COR-L47 (cell line): ENCODE measurements at places on chromosomes 3 and 15.

GRCh38 chr3:14378415-14378814 lies 24.0 kb upstream of the SLC6A6 start:
- DNase-seq: no peak

GRCh38 chr3:134132961-134133360 lies 103.2 kb upstream of the SLCO2A1 start:
- no peak for DNase-seq

DNA sequence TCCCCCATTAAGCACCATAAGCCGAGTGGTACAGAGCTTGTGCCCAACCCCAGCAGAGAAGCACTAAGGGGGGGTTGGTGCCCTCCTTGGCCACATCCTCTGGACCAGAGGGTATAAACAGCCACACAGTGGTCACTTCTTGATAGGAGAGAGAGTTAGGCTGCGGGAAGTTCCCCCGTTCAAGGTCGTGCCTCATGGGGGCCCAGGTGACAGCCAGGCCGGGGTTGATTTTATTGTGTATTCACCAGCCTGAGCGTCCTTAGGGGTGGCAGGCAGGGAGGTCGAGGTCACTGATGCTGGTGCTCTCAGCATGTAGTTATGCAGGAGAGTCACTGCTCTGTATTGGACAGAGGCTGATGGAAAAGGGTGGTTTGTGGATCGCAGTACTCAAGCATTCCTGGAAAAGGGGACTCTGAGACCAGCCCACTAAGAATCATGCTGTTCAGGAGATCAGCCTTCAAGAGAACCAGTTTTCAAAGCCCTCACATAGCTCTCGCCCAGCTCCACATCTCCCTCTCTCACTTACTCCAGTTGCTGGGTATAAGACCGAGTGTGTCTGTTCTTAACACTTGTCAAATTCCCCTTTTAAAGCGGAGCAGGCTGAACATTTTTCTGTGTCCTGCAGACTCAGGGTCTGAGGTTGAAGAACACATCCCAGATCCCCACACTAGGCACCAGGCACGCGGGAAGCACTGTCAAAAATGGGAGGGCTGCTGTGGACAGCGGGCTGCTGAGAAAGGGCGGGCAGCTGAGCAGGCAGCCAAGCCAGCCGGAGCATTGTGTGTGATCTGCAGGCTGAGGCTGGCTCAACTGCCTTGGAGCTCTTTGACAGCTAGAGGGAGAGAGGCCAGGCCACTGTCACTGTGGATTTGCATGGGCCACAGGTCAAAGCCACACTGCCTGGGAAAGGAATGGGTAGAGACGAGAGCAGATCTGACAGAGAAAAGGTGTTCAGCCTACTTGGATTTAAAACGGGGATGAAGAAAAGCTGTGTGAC lies 279.3 kb upstream of the LRRFIP2 start:
- no peak for DNase-seq

DNA sequence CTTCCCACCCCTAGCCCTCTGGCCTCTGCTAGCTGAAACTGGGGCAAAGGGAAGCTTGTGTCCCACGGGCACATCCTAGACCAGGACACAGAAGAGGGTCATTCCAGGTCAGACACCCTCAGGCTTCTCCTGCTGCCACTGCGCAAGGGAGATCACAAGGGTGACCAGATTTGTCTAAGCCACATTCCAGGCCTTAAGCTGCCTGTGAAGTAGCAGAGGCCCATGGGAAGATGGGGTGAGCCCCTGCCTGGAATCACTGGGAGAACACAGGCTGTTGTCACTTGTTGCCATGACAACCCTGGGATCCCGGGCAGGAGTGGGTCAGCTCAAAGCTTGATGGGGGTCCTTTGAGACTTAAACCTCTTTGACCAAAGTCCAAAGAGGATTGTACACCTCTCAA lies 10.8 kb downstream of the STRA6 start:
- DNase-seq: no peak

DNA sequence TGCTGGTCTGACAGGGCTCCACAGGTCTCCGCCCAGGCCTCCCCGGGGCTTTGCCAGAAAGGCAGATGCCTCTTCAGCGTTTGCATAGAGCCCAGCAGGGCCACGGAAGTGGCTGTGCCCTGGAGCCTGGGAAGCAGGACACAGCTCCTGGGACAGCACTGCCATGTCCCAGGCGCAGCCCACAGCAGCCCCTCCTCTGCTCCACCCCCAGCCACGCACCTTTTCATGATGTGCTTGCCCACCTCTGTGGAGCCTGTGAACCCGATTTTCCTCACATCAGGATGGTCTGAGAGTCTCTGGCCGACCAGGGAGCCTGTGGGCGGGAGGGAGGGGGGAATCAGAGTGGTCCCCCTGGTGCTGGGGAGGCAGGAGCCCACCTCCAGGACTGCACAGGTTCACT lies 33.9 kb upstream of the SLC41A3 start:
- DNase-seq: no peak

DNA sequence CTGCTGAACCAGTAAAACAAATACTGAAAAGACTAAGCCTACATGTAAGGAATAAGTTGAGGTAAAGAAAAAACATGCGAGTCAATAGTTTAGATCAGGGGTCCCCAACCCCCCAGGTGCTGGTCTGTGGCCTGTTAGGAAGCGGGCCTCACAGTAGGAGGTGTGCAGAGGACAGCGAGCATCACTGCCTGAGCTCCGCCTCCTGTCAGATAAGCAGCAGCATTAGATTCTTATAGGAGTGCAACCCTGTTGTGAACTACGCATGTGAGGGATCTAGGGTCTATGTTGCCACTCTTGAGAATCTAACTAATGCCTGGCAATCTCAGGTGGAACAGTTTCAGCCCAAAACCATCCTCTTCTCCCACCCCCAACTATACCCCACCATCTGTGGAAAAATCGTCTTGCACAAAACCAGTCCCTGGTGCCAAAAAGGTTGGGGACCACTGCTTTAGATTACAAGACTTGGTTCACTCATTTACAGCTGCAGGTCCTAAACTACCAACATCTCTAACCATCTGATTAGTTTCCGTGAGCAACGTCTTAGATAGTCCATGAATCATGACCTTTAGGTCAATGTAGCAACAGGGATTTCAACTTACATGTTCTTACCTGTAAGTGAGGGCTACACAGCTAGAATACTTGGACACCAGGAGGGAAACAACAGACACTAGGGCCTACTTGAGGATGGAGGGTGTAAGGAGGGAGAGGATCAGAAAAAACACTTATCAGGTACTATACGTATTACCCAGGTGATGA lies 66.7 kb downstream of the TRANK1 start:
- no peak for DNase-seq
